GF-D8 (cell line): ENCODE measurements at places on chromosomes 2 and 18.
A peak's percentile ranks its signal among the peaks of the same experiment; 100 is the strongest.

DNA sequence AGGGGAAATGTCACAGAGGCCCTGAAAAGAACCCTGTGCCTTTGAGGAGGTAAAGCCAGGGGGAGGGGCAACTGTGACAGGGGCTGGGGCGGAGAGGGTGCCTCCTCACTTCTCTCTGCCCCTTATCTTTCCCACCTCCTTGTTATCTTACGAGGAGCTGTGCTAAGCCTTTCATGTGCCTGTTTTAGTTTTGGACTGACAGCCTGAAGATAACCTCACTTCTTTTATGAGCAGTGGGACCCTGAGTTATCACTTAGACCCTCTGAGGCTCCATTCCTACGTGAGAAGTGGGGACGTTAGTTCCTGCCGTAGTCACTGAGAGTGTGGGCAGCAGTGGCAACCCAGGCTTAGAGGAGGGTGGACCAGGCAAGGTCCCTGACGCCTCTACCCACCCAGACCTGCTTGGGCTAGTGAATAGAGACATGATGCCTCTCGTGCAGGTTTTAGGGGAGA, 39.5 kb upstream of the LBH start:
- DNase-seq: no peak

DNA sequence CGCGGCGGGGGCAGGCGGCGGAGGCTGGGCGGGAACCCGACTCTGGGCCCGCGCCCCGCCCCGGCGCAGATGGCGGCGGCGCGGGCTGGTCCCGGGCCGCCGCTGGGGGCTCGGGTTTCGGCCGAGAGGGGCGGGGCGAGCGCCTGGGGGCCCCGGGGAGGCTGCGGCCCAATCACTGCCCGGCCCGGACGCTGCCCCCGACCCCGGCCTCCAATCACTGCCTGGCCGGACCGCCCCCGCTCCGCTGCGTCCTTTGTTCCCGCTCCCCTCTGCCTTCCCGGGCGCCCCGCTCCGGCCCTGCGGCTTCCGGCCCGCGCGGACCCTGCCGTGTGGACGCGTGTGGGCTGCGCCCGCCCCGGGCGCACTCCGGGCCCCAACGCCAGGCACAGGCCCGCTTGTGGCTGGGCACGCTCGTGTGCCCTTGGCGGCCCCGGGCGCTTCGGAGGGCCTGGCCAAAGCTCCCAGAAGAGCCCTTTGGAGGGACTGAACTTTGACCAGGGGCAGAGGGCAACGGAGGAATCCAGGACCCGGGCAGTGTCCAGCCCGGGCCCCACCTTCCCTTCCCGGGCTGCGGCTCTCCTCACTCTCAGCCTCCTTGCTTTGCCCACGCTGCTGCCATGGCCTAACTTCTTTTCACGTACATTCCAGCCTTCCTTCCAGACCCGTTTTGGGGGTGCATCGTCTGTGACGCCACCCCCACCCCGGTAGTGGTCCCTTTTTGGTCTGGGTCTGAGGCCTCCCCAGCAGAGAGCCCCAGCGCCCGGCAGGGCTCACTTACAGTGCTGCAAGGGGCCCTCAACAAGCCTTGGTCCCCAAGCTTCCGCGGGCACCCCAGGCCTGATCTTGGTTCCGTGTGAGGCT, 27.1 kb upstream of the PTMA start:
- DNase-seq: no peak

DNA sequence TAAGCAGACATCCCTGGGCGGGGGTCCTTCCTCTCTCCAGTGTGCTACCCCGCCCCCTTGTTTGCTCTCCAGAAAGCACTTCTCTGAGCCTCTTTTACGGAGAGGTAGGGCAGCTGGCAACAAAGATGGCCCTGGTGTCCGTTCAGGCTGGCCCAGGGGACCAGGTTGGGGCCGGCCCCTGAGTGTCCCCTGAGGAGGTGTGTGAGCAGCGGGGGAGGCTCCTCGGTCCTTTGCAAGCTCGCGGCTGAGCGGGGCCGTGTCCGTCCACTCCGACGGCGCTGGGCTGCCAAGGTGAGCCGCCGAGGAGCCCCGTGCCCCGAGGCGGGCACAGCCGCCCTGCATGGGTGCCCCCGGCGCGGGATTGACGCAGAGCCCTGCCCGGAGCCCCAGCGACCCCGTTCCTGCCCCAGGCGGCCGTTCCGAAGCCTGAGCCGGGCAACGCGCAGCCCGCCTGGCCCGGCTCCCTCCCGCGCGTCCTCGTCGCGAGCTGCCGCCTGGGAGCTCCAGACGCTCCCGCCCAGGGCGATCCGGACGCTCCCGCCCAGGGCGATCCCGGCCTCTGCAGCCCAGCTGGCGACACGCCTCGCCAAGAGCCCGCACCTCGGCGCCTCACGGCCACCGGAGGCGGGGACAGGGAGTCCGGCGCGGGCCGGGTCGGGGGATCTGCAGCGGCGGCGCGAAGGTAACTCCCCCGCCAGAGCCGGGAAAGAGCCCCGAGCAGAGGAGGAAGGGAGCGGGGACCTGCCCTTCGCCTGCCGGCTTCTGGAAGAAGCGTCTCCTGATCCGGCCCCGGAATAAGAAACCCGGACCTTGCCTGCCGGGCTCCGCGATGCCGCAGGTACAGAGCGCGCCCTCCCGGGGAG, at the start of gene PROKR1:
Gene PROKR1 (plus strand): TSS at position 569 of the 863 bp plus-strand sequence. CDS start 2,243 bp downstream, outside the sequence.
- DNase-seq: no peak

DNA sequence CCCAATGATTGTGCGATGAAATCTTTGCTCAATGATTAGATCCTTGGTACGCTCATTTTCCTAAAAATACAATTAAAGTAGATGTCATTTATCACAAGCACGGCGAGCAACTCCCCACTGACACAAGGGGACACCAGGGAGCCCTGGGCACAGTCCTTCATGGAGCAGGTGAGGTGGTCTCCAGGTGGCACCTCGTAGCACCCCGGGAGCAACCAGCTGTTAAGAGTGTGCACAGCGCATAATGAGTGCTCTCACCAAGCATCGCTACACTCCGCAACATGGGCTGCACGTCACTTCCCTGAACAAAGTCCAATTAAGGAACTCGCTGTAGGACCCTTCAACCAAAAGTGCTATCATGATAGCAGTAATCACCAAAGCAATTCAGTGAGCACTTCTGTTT, 59.8 kb downstream of the ANO7 start:
- no peak for DNase-seq

DNA sequence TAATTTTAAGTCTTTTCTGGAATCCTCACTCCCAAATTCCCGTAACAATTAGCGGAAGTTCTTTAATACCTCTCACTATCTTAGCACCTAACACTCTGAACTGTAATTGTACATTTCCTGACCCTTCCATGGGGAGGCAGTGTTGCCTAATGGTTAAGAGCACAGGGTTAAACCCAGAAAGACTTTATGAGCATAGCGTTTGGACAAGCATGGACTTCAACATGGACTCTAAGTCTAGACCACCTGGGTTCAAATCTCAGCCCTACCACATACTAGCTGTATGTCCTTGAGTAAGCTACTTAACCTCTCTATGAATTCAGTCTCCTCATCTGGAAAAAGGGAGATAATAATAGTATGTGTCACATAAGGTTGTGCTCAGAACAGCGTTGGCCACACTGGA, 13.0 kb downstream of the ANTXR1 start:
- no peak for DNase-seq

DNA sequence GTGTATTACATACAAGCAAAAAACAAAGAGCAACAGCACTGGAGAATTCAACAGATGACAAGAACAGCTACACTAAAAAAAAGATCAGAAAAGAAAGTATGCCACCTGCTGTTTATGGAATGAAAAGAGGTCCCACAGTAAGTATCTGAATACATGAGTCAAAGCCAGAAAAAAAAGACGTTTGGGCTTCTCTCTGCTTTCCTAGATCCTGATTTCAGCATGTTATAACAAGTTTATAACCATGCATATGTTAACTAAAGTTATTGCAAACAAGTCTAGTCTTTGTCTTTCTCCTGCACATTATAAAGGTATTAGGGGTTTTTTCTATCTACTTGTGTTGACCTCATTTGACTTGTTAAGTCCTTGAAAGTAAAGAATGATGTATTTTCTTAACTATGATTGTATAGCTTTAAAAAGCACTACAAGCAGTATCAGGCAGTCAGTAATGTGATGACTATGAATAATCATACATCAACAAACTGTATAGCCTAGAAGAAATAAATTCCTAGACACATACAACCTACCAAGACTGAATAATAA, 108.5 kb upstream of the COL5A2 start:
- DNase-seq: peak; percentile 8

GRCh38 chr2:224626735-224627134, 41.6 kb upstream of the CUL3 start:
- DNase-seq: no peak

DNA sequence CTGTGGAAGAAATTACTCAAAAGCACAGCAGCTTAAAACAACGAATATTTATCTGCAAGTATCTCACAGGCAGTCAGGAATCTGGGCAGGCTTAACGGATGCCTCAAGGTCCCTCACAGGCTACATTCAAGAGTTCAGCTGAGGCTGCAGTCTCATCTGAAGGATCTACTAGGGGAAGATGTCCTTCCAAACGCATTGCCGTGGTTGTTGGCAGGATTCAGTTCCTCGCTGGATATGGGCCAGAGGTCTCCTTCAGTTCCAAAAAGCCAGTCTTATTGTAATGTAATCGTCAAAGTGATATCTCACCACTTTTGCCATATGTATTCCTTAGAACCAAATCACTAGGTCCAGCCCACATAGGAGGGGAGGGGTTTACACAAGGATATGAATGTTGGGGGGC, 98.2 kb upstream of the EPAS1 start:
- DNase-seq: no peak

- no peak for DNase-seq
Observed at GRCh38 chr18:8507915-8508705, 101.1 kb upstream of the RAB12 start.

- DNase-seq: no peak
Observed at GRCh38 chr2:31413025-31413424, 1.5 kb downstream of the XDH start.

- DNase-seq: no peak
Observed at GRCh38 chr2:72533765-72534164, 292.1 kb downstream of the EXOC6B start.
